GDM1 (cell line): ENCODE measurements at places on chromosomes 3 and 15.

- DNase-seq: no peak
Measured at GRCh38 chr15:41423979-41424659, 7.2 kb downstream of the RTF1 start.

DNA sequence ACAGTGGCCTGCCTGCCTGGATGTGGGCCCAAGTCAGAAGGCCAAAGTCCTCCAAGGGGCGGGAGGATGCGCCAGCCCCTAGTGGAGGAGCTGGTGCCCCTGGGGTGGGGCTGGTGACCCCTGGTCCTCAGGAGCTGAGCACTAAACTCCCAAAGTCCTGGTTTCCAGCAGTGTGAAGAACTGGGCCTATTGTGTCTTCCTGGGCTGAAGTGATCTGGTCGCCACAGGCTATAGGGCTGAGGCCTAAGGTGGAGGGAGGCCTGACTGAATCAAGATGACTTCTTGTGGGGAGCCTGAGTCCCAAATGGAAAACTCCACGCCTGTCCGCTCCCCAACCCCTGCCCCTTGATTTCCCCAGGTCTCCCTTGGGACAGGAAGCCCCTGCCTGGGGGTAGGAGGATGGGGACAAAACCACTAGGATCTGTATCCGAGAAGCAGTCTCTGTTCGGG lies 753 bp upstream of the FES start:
- no peak for DNase-seq

GRCh38 chr3:115578331-115578730 lies 45.0 kb upstream of the GAP43 start:
- DNase-seq: no peak

GRCh38 chr3:59374818-59375211 lies 325.0 kb upstream of the CFAP20DC start:
- no peak for DNase-seq

DNA sequence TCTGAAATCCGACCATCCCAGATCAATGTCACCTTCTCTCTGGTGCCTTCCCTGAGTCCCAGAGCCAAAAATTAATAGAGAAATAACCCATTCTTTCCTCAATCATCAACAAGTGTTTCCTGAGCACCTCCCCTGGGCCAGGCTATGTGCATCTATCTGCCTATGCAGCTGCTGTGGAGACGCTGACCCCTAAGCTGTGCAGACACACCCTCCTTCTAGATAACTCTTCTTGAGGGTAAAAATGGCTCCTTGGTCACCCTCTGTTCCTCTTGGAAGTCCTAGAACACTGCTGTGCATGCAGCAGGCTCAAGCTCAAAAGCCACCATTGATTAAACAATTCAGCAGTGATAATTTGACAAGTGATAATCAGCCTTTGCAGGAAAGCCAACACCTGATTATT lies 18.4 kb downstream of the CA12 start:
- DNase-seq: no peak

GRCh38 chr3:187430576-187430975 lies 62.4 kb downstream of the RTP4 start:
- DNase-seq: no peak

- peak; percentile 12 for DNase-seq
Measured at GRCh38 chr3:54188176-54188791, 65.9 kb downstream of the CACNA2D3 start.

DNA sequence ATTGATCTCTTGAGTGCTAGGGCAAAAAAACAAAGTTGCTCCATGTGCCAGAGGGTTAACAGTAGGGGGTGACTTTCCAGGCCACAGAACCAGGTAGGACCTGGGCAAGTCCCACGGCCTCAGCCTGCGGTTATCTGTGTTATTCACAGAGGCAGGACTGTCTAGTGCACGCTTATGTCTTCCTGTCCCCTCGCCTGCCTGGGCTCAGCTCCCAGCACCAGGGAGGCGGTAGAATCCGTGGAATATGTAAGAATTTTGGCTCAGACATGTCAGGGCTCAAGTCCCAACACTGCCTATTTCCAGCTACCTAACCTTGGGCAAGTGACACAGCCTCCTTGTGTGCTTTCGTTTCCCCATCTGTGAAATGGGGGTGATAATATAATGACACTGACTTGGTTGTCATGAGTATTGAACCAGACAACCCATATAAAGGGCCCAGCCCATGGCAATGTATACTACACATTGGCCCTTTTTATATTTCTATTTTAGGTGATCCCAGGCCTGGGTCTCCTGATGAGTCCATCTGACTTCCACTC lies 44.3 kb upstream of the FLNB start:
- DNase-seq: no peak

DNA sequence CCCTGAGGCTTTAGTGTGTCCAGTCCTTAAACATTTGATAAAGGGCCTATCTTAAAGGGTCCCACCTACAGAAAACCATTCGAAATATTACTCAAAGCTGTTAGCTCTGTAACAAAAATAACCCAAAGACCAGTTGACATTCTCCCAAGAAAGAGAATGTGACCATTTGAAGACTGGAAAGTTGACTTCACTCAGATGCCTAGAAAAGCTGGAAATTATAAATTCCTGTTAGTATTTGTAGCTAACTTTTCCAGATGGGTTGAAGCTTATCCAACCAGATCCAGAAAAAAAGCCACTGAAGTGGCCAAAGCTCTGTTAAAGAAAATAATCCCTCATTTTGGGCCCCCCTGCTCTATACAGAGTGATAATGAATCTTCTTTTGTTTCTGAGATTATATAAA lies 408.4 kb downstream of the PLOD2 start:
- no peak for DNase-seq

DNA sequence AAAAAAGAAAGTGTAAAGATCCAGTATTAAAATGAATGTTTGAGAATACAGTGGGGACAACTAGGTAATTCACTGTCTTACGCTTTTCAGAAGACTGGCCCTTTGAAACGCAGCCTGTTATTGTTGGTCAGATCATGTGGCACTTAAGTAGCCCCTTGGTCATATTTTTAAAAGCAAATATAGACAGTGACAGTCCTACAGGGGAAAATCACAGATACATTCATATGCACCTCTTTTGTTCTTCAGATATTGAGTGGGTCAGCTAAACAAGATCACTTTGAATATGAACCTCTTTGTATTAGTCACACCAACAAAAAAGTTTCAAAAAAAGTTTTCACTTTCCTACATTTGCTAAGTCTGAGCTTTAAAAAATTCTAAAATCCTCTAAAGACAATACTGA lies 36.0 kb downstream of the TIGIT start:
- no peak for DNase-seq

- DNase-seq: peak; percentile 53
Measured at GRCh38 chr3:69324362-69325025, 61.4 kb downstream of the FRMD4B start.

DNA sequence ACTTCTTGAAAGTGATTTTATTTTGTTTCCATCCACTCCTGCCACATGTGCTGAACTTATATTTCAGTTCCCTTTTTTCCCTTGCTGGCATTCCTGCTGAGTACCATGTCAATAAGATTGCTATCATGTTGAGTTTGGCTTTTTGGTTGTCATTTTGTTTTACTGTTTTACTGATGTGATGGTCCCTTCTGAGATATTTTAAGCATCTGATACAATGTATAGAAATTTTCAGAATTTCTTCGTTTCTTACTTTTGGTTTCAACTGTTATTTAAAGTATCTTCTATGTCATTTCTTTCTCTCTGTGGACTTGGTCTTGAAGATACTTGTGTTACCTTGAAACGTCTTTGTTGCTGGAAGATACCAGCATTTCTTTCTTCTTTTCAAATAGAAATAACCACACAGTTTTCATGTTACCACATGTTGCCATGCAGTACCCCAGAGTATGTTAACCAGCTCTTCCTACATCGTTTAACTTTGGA lies 14.1 kb downstream of the SIDT1 start:
- no peak for DNase-seq

GRCh38 chr15:98896002-98896721 lies 111.4 kb downstream of the PGPEP1L start:
- DNase-seq: no peak

DNA sequence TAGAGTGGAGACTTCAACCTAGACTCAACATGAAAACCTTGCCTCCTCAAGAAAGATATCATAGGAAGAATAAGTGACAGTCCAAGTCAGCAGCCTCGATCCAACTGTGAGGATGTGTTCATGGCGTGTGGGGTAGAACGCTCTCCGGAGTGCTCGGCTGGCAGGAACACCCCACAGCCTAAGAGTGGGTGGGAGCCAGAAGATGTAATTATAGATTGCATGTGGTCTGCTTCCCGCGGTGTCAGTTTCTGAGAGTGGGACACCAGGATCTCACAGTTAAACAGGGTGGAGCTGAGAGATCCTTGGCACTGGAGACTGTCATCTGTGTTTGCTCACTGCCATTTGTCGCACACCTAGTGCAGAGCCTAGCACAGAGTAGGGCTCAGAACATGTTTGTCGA lies 158.0 kb downstream of the CTNNB1 start:
- DNase-seq: no peak

DNA sequence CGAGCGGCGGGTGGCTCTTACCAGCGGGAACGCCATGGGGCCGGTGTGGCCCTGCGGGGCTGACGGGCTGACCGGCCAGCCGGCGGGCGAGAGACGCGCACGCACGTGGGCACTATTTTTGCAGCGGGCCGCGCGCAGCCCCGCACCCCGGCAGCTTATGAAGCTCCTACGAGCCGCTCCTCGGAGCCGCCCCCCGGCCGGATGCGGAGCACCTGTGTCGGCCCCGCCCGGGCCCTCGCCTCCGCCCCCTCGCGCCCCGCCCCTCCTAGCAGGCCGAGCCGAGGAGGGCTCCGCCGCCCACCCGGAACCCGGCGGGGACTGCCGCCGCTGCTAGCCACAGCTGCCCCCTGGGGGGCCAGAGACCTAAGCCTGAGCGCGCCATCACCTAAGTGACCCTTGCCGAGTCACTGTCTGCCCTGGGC lies 683 bp upstream of the CPEB1 start:
- DNase-seq: no peak

DNA sequence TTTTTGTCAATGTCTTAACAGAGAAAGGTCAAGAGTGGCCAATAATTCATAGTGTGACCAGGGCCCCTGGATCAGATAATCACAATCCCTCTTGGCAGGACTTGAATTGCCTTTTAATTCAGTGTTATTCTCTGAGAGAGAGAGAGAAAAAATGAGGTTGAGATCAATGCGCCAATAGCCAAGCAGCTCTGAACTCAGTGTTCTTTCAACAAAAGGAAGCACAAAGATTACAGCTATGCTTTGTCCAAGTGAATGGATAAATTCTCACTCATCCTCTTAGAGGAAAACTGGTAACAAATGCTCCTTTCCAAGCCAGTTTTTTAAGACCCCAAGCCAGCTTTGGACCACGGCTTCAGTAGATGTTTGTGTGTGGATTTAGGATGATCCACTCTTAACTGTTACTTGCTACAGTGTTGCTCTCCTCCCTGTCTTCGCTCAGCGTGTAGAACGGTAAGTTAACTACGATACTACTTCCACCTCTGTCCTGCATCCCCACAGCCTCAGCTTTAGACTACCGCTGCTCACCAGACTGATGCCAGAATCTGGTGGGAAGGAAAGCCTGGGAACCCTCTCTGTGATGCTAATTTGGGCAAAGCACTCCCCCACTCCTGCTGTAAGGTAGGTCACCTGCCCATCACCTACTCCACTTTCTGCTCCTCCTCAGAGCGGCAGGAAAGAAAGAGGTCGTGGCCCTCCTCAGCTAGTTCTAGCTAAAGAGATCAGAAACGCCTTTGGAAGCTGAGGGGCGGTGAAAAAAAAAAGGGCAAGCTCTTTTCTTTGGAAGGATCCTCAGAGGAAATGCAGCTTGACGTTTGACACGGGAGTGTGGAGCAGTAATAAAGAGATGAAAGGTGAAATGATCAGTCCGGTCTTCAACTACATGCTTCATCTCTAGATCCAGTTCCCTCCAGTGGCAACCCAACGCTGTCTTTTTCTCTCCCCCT lies 46.8 kb upstream of the LPP start:
- DNase-seq: no peak

- peak; percentile 65 for DNase-seq
Measured at GRCh38 chr3:168047190-168047795, 48.4 kb downstream of the GOLIM4 start.

DNA sequence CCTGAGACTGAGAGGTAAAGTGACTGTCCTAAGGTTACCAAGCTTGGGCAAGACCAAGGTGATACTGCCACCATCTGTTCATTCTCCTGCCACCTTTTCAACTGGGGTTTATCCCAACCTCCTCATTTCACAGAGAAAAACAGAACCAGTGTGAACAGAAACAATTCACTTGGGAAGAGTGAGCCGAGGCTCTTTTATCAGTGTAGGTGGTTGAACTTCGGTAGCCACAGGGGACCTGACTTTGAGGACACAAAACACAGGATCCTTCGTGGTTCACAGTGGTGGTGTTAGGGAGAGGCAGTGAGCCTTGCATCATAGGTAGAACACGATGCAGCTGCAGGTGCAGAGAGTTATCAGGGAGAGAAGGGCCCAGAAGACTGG lies 72.8 kb upstream of the ICE2 start:
- DNase-seq: no peak

GRCh38 chr3:71130471-71131374 lies 452.8 kb downstream of the FOXP1 start:
- DNase-seq: peak; percentile 53

DNA sequence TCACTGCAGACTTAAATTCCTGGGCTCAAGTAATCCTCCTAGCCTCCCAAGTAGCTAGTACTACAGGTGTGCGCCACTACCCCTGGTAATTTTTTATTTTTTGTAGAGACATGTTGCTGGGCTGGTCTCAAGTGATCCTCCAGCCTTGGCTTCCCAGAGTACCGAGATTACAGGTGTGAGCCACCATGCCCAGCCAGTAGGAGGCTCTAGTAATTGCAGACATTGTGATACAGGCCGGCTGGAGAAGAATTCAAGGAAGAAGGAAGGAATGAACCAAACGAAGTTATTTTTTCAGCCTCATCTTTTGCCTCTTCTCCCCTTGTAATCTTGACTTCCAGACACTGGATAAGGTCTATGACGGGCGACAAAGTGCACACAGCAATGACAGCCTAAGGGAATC lies 3.2 kb upstream of the PPP4R2 start:
- DNase-seq: no peak

- no peak for DNase-seq
Measured at GRCh38 chr15:45399381-45400212, 21.3 kb upstream of the GATM start.

DNA sequence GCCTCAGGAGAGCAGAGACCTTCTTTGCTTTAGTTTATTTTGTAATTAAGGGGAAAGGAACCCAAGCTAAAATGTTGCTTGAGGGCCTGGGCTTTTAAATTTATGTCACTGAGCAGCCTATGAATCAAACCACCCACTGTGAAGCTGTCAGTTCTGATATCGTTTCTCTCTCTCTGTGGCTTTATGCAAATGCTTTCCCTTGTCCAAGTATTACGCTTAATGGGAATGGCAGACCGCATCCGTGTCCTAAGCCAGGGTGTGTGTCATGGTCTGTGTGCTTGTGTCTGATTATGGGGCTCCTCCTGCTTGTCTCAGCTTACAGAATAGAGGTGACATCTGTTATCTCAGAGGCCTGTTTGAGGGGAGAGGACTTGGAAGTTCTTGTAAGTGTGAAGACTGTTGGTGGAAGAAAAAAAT lies 82.4 kb downstream of the EBLN2 start:
- DNase-seq: no peak
